Breast epithelium (tissue), 4 donors: ENCODE measurements at places on chromosomes 5 and 9. TPM values are rescaled to one million over a fixed set of nuclear protein-coding genes. Genes with fewer than 3 reads are reported as not detected.

Gene SELENOP
- total RNA-seq, result 509 TPM

Gene SLC6A19
- not detected for total RNA-seq

Gene SLC6A3
- total RNA-seq, result 0.15 TPM

GRCh38 chr9:4193391-4193790 lies 106.5 kb downstream of the GLIS3 start:
- H3K36me3 ChIP-seq, result no peaks in the 10 kb centered on the region
- H3K27me3 ChIP-seq, result no peaks in the 10 kb centered on the region
- DNase-seq, result no peak
- no peaks in the 10 kb centered on the region for H3K4me1 ChIP-seq
- no peak overlapping the region for H3K4me3 ChIP-seq

DNA sequence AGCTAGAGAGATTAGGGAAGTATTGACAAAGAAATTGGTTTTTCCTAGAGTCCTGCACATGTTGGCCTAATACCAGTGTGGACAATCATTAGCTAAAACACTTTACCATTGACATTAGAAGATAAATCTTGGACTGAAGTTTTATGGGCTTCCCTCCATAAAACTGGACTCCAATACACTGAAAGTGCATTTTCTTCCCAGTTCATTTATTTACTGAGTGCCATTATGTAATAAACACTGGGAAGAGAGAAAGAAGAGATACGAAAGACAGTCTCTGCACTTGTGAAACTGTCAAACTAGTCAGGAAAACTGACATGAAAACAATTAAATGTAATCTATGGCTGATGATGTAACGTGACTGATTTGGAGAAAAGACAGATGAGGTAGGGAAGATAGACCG lies 539.3 kb downstream of the ZNF608 start:
- H3K27me3 ChIP-seq, result no peaks in the 10 kb centered on the region
- no peaks in the 10 kb centered on the region for H3K4me1 ChIP-seq
- H3K4me3 ChIP-seq, result no peak overlapping the region
- H3K27ac ChIP-seq, result no peak overlapping the region
- no peaks in the 10 kb centered on the region for H3K36me3 ChIP-seq

DNA sequence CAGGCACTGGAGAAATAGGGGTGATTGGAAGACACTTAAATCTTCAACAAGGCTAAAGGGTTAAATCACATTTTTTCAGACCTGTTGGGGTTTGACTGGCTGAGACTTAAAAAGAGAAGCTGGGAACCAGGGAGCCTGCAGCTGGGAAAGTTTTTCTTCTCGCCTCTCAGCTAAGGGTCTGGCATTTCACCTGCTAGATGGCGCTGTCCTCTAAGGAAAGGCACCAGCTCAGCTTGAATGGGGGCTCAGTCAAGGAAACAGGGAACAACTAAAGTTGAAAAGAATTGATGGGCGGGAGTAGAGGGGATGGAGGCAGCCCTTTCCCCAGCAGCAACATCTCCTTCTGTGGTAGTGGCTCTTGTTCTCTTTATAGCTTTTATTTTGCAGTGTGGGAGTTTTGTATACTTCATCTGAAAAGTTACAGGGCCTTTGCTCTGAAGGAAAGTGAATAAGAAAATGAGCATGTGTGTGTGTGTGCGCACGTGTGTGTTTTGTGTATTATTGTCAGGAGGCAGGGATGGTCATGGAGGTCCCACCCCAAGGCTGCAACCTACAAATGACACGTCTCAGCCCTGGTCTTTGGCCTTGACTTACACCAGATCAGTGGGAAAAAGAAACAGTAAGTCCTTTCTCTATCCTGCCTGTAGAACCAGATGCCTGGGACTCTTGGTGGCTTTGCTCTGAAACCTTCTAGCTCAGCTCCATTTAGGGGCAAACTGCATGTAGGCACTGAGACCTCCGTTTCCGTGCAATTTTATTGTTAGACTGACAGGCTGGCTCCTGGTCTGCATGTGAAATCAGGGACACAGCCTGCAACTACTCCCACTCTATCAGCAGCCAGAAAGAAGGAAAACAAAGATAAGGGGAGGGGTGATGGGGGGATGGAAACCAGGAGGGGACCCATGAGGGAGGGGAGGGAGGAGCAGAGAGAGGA lies 316.2 kb upstream of the CLINT1 start:
- no peak overlapping the region for H3K4me3 ChIP-seq
- peaks cover 6% of the 10 kb centered on the region for H3K4me1 ChIP-seq
- peak; percentile 41 for DNase-seq
- H3K36me3 ChIP-seq, result no peaks in the 10 kb centered on the region
- no peaks in the 10 kb centered on the region for H3K27me3 ChIP-seq
- peak overlapping the region; percentile 43 for H3K27ac ChIP-seq

DNA sequence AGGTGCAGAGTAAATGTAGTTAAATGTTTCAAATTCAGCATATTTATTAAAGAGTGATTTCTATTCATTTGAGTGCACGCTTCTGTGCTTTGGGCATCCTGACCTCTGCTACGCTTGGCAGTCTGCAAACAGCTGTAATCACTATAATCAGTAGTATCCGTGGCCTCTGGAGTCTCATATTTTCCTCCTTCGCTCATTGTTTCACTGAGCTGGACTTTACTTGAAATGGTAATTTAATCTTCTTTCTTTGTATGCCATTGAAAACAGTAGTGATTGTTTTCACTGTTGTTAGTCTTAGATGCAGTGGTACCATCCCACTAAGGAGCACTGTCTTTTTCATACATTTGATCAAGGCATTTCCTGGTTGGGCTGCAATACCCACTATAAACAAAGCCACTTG lies 43.5 kb upstream of the CAVIN4 start:
- no peak overlapping the region for H3K4me3 ChIP-seq
- DNase-seq, result no peak
- no peaks in the 10 kb centered on the region for H3K27me3 ChIP-seq
- H3K36me3 ChIP-seq, result no peaks in the 10 kb centered on the region
- H3K27ac ChIP-seq, result no peak overlapping the region
- H3K4me1 ChIP-seq, result no peaks in the 10 kb centered on the region

- no peaks in the 10 kb centered on the region for H3K36me3 ChIP-seq
- H3K4me3 ChIP-seq, result no peak overlapping the region
- no peaks in the 10 kb centered on the region for H3K27me3 ChIP-seq
- H3K4me1 ChIP-seq, result no peaks in the 10 kb centered on the region
- DNase-seq, result no peak
- no peak overlapping the region for H3K27ac ChIP-seq
Measured at GRCh38 chr5:125450771-125451170, 704.3 kb upstream of the ZNF608 start.

DNA sequence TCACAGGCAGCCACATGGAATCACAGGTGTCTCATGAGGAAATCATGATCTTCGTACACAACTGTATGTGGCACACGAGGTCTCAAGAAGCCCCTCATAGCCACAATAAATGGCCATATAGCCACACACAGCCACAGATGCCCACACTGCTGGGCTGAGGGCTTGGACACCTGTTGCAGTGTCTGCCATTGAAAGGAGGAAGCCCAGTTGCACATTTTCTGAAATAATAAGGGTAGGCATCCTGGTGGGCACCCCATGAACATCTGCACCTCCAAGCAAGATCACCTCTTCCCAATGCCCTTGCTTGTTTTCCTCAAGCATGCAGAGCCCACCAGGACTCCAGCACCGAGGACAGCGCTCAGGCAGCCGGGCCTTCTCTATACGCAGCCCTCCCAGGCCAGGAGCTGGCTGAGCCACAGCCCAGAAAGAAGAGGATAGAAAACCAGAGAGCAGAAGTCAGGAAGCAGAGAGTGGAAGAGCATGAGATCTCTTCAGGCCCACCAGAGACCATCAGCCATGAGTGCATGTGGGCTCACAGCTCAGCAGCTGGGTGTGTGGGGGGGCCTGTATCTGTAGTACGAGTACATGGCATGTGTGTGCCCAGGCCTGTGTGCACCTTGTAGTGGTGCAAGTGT lies 1.0 kb upstream of the ACSL6 start:
- no peak overlapping the region for H3K4me3 ChIP-seq
- no peaks in the 10 kb centered on the region for H3K4me1 ChIP-seq
- H3K27me3 ChIP-seq, result peaks cover 14% of the 10 kb centered on the region
- peak; percentile 13 for DNase-seq
- H3K27ac ChIP-seq, result no peak overlapping the region
